ENCODE measurements at places on chromosomes 12 and 14.
A peak's percentile ranks its signal among the peaks of the same experiment; 100 is the strongest.

GRCh38 chr12:69405566-69405865, 46.0 kb downstream of the YEATS4 start:
- DNase-seq, result no peak

- DNase-seq, result no peak
Observed at GRCh38 chr14:68854421-68854820, 61.6 kb upstream of the ZFP36L1 start.

DNA sequence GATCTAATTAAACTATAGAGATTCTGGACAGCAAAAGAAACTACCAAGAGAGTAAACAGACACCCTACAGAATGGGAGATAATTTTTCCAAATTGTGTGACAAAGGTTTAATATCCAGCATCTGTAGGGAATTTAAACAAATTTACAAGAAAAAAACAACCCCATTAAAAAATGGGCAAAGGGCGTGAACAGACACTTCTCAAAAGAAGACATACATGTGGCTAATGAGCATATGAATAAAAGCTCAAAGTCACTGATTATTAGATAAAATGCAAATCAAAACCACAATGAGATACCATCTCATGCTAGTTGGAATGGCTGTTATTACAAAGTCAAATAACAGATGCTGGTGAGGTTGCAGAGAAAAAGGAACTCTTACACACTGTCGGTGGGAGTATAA, 293.9 kb downstream of the FBXL14 start:
- DNase-seq, result no peak

GRCh38 chr12:94287245-94287628, 138.9 kb downstream of the PLXNC1 start:
- DNase-seq, result no peak

DNA sequence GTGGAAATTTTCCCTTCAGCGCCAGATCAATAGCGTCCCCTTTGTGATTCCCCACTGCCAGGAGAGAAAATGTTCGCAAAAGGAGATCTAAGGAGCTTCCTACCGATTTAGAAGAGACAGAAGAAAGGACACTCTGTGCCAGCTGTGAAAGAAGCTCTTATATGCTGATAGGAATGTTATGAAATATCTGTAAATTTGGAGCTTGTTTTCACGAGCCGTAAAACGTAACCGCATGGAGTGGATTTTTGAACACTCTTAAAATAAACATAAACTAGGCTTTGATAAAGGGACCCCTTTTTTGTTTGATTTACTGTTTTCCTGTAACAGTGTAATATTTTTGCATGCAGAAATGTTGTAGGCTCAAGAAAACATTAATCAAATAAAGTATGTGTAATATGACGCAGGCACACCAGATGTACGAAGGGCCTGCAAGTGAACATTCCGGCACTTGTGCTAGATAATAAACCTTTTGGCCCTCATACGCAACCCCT, 346.8 kb downstream of the ETNK1 start:
- DNase-seq, result no peak

DNA sequence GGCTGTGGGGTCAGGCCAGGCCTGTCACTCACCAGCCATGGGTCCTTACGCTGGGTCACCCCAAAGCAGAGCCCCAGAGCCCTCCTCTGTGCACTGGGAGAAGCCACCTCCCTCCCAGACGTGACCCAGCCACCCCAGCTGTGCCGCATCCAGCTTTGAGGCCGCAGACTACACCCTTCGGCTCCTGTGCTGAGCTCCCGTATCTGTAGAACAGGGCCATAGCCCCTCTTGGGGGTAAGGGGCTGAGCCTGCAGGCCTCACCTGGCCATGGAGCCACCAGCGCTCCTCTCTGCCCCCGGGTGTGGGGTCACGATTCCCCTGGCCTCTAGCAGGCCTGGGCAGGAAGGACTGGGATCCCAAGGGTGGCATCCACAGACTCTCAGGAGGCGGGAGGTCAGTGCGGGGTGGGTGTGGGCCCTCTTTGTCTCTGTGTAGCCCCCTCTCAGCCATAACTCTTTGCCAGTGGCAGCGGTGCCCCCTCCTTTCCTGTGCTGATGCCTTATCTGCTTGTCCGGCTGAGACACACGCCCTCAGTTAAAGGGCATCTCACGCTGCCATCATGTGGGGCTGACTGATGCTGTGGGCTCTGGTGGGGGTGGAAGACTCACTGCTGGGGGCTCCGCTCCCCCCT, 16.3 kb downstream of the ASPG start:
- no peak for DNase-seq

GRCh38 chr14:95486875-95487668, 29.4 kb downstream of the SYNE3 start:
- DNase-seq, result no peak

DNA sequence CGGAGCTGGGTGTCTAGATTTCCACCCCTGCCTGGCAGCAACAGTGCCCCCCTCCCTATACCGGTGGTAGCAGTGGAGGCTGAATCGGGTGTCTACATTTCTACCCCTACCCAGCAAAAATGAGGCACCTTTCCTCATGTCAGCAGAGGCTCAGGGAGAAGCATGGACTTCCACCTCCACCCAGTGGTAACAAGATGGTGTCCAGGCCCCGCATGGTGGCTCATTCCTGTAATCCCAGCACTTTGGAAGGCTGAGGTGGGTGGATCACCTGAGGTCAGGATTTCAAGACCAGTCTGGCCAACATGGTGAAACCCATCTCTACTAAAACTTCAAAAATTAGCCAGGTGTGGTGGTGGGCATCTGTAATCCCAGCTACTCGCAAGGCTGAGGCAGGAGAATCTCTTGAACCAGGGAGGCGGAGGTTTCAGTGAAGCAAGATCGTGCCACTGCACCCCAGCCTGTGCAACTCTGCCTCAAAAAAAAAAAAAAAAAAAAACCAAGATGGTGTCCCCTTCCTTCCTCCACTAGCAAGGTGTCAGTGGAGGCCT, 35.5 kb upstream of the OR5AU1 start:
- no peak for DNase-seq

- peak; percentile 72 for DNase-seq
Observed at GRCh38 chr14:53613404-53614253, 343.0 kb downstream of the BMP4 start.

DNA sequence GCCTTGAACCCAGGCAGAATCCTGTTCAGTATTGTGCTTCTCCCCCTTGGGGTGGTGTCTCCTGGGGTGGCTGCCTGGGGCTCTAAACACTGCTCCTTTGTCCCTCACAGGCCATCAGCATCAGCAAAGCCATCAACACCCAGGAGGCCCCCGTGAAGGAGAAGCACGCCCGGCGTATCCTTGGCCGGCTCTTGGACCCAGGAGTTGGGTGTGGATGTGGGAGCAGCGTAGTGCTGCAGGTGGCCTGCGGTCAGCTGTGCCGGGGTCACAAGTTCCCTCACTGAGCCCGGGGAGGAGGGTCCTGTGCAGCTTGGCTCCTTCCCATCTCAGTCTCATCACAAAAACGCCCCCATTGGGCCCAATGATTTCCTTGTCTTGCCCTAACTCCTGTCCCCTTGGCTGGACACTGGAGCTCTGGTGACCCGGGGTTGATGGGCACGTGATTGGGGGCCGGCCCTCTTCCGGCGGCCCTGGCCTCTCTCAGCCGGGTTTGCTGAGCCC, 12.7 kb downstream of the HIP1R start:
- no peak for DNase-seq

DNA sequence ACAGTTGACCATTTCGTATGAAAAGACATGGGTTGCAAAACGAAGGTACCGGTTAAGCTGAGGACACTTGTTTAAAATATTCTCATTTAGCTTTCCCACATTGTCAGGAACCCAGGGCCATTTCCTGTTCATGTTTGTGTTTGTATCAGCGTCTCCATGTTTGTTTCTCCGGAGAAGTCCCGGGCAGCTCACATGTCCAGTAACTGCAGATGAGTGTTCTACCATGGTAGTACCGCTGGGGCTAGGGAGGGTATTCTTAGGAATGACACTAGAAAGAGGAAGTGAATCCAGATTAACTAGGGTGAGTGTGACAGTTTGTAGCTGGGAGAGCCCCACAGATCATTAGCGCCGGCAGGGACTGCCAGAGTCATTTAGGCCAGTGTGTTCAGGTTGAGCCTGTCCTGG, 50.0 kb upstream of the EVL start:
- no peak for DNase-seq

DNA sequence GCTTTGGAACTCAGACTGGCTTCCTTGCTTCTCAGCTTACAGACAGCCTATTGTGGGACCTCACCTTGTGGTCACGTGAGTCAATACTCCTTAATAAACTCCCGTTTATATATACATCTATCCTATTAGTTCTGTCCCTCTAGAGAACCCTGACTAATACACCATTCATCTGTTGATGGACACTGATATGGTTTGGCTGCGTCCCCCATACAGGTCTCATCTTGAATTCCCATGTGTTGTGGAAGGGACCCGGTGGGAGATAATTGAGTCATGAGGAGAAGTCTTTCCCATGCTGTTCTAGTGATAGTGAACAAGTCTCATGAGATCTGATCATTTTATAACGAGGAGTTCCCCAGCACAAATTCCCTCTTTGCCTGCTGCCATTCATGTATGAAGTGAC, 57.0 kb downstream of the OTOGL start:
- no peak for DNase-seq

DNA sequence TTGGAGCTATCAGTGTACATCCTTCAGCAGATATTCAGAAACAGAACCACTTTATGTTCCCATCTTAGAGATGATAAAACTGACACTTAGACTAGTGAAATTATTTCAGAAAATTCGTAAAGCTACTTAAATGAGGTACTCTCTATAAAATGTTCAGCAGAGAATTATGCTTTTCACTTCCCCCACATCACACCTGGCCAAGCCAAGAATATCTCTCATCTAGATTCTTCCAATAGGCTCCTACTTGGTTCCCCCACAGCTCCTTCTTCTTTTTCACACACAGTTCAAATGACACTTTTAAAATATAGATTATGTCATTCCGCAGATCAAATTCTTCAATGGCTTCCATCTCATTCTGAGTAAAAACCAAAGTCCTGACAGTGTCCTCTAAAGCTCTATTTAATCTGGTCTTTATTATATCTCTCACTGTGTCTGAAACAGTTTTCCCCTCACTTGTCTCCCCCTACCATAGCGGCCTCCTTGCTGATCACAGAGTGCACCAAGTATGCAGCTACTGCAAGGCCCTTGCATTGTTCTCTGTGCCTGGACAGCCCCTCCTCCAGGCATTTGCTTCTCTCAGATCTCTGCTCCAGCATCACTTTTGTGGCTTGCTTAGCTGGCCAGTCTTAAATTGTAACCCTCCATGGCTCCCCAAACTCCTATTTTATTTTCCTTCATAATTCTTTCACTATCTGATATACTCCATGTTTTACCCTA, 736.8 kb upstream of the USP15 start:
- DNase-seq, result no peak

DNA sequence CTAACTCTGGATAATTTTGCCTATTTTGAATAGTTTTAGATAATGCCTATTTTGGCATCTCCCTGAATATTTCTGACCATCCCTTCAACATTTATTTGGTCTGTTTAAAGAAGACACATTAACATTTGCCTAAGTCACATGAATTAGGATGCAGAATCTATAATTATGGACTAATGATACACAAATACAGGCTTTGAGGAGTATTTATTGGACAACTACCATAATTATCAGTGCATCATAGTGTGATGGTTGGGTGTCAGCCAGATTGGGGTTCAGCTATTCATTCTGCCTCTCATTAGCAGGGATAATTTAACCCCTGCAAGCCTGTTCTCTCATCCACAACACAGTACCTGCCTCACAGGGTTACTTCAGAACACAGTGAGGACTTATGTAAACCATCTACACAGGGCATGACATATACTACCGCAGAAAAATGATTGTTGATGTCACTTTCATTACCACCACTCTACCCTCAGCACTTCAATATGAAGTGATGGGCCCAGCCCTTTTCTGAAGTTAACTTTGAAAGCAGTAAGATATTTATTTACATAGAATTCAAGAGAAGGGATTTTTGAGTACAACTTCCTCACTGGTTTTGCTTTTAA, 14.4 kb downstream of the PRKCH start:
- no peak for DNase-seq

GRCh38 chr12:97640826-97641225, 178.2 kb downstream of the RMST start:
- DNase-seq, result no peak

DNA sequence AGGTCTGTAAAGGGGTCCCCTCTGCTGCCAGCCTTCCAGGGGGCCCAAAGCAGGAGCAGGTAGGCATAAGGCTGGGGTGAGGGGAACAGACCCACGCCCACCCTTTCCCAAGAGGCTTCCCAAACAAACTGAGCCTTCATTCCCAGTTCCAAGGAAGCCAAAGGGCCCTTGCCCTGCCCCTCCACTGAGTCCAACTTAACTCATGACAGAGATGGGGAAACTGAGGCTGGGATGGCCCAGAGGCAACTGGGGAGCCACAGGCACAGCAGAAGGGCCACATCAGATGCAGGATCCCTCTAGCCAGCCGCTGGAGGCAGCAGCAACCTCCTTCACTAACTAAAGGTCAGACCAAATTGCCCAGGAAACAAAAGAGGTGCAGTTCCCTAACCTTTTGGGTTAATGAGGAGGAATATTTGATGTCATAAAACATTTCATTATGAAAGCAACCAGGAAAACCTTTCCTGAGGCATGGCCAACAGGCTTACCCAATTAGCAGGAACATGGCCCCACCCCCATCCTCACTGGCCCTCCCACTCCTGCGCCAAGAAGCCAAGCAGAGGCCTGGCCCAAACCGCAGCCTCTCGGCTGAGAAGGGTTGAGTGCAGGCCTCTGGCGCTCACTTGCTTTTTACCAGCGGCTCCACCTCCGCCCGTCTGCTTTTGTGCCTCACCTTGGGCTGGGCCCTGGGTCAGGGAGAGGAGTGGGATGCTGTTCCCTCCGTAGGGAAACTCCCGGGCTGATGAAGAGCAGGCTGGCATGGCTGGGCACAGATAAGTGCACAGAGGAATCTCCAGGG, 293.5 kb upstream of the RTL1 start:
- no peak for DNase-seq

DNA sequence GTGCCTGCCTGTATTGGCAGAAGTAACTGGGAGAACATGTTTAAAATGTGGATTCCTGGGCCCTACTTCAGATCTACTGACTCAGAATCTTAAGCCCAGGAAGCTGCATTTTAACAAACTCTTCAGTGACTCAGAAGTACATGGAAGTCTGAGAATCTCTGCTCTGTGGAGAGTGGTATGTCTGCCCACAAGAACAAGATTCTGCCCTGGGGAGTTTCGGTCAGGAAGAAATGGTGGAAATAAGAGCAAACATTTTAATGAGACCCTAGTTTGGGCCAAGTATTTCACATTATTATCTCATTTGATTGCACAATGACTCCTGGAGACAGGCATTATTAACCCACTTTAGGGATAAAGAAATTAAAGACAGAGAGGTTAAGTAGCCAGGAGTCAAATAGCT, 8.2 kb downstream of the ALDH1L2 start:
- DNase-seq, result no peak

Data from NCI-H1092 (cell line).